Muscle of leg (tissue), 16 donors: ENCODE measurements at places on chromosomes 6 and 20. TPM values are rescaled to one million over a fixed set of nuclear protein-coding genes. Genes with fewer than 3 reads are reported as not detected.
A peak's percentile ranks its signal among the peaks of the same experiment; 100 is the strongest.

GRCh38 chr20:43878776-43879175 lies 35.9 kb upstream of the TOX2 start:
- H3K27me3 ChIP-seq: no peaks in the 10 kb centered on the region
- peak; percentile 56 for DNase-seq
- no peak overlapping the region for H3K4me3 ChIP-seq
- H3K4me1 ChIP-seq: no peaks in the 10 kb centered on the region
- no peaks in the 10 kb centered on the region for H3K36me3 ChIP-seq

Gene SENP6
- total RNA-seq: 83.3 TPM

Gene MMP24
- total RNA-seq: 0.27 TPM

DNA sequence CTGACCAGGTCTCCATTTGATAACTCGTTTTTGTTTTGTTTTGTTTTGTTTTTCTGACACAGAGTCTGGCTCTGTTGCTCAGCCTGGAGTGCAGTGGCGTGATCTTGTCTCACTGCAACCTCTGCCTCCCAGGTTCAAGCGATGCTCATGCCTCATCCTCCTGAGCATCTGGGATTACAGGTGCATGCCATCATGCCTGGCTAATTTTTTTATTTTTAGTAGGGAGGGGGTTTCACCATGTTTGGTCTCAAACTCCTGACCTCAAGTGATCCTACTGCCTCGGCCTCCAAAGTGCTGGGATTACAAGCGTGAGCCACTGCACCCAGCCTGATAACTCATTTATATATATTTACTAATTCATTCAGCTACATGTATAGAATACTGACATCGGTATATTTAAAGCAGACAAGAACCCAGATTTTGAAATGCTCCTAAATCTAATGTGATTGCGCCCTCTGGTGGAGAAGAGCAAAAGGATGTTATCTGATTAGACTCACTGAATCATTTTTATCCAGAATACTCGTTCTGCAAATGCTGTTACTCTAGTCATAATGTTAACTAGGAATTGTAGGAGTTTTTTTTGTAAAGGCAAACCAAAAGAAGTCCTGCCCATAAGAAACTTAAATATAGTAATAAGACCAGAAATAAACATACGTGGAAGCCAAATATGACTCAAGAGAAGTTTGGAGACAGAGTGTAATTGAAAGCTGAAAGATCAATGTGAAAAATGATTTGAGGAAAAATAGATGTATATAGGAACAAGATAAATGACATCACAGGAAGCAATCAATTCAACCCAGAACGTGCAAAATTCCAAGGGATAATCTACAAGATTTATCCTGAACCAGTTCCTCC lies 5.3 kb upstream of the COL12A1 start:
- DNase-seq: peak; percentile 89
- H3K36me3 ChIP-seq: no peaks in the 10 kb centered on the region
- H3K27me3 ChIP-seq: peaks cover 27% of the 10 kb centered on the region
- H3K27ac ChIP-seq: no peak overlapping the region

GRCh38 chr20:20199361-20200160 lies 147.2 kb downstream of the CFAP61 start:
- no peak overlapping the region for H3K27ac ChIP-seq

DNA sequence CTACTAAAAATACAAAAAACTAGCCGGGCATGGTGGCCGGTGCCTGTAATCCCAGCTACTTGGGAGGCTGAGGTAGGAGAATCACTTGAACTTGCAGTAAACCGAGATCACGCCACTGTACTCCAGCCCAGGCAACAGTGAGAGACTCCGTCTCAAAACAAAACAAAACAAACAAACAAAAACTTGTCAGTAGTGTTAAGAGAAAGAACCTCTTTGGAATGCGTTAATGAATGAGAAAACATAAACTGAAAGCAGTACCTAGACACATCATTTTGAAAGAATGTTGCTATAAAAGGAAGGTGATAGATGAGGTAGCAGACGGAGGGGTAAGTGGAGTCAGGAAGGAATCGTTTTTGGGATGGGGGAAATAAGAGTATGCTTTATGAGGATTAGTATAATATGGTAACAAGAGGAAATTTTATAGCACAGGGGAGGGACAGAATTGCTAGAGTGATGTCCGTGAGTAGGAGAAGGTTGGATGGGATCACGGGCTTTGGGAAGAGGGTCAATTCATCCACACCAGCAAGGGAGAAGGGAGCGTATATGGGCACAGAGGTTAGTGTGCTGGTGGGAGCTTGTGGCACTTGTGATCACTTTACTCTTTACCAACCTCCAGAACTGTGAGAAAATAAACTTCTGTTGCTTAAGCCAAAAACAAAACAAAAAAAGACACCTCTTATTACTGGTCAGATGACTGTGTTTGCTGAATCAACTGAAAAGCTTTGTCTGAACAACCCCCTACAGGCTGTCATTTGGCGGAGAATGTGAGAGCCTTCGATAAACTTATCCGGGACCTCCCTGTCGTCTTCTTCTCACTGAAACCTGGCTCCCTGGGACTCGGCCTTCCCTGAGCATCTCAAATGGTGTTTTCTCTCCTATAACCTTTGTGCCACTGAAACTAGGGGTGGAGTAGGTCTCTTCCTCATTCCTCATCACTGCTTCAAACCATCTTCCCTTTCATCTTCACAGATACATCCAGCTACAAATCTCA lies 48.9 kb upstream of the TFAP2A start:
- H3K4me1 ChIP-seq: no peaks in the 10 kb centered on the region
- no peak overlapping the region for H3K27ac ChIP-seq
- H3K27me3 ChIP-seq: no peaks in the 10 kb centered on the region
- H3K36me3 ChIP-seq: no peaks in the 10 kb centered on the region
- H3K4me3 ChIP-seq: no peak overlapping the region
- no peak for DNase-seq
